Adrenal gland (tissue), 19 donors: ENCODE measurements at places on chromosomes 2 and 18. TPM values are rescaled to one million over a fixed set of nuclear protein-coding genes. Genes with fewer than 3 reads are reported as not detected.

CD302 gene
- 7.4 TPM for total RNA-seq

DNA sequence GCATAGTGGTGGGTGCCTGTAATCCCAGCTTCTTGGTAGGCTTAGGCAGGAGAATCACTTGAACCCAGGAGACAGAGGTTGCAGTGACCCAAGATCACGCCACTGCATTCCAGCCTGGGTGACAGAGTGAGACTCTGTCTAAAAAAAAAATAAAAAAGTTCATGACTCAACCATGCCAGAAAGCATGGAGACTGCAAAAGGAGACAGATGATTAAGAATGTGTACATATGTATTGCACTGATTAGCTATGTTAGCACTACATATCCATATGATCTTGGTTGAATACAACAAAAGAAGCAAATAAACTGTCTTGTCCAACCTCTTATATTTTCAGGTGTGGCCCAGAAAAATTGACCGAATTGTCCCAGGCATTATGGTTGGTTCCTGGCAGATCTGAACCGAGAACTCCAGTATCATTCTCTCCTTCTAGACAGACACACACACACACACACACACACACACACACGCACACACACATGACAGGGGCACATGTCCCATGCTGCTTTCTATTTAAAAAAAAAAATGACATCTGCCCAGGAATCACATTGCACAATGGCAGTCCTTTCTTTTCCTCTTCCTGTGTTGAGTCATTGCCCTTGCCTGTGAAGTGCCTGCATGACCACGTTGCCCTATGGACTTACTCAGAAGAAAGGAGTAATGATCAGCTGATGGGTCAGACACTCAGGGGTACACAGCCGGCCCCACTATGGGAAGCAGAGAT lies 65.6 kb downstream of the MYCN start:
- peak; percentile 49 for DNase-seq

RAB6C gene
- 0.14 TPM for total RNA-seq

DNA sequence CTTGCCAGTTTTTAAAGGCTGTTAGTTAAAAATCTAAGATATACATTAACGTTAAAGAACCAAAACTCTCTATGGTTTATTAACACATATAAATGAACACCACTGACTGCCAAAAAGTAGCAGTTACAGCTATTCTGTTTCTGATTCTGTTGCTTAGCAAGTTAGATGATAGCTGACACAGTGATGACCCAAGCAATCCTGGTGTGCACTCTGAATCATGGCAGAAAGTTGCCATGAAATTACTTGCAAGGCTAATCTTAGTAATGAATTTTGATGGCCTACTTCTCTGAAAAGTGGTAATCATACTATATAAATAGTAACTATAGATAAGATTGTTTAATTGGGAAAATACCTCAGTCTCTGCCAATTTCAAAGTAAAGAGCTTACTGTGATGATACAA lies 57.7 kb downstream of the ROCK2 start:
- no peak for DNase-seq

ATRAID gene
- 183 TPM for total RNA-seq

DNA sequence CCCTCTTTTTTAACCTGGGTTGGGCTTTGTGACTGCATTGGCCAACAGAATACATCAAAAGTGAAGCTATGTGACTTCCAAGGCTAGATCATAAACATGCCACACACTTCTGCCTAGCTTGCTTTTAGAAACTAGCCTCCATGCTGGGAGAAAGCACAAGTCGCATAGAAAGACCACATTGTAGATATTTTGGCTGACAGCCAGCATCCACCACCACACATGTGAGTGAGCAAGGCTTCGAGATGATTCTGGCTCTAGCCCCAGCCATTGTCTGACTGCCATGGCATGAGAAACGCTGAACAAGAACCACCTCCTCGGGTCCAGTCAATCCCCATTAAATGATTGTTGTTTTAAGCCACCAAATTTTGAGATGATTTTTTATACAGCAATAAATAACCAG lies 66.8 kb upstream of the STPG4 start:
- DNase-seq: no peak

GRCh38 chr18:58572181-58572580 lies 56.7 kb downstream of the ALPK2 start:
- no peak for DNase-seq

DNA sequence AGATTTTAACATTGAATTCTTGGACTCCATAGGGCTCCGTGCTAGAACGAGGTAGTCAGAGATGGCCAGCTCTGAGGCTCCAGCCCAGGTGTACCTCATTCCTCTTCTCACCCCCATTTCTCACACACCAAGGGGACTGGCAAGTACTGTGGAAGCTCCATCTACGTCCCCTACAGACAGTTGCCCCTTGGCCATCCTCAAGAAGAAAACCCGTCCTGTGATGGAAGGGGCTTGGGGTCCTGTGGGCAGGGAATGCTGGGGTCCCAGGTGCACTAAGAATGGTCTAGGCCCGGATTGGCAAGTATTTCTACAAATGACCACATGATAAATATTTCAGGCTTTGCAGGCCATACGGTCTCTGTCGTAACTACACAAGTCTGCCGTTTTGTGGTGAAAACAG lies 110.3 kb downstream of the PDCL3 start:
- no peak for DNase-seq

ADRA2B gene
- 3.1 TPM for total RNA-seq

- no peak for DNase-seq
These were observed 163.7 kb upstream of the WDSUB1 start for GRCh38 chr2:159450180-159450579.

- no peak for DNase-seq
These were observed 40.0 kb downstream of the GKN2 start for GRCh38 chr2:68912732-68913131.

DNA sequence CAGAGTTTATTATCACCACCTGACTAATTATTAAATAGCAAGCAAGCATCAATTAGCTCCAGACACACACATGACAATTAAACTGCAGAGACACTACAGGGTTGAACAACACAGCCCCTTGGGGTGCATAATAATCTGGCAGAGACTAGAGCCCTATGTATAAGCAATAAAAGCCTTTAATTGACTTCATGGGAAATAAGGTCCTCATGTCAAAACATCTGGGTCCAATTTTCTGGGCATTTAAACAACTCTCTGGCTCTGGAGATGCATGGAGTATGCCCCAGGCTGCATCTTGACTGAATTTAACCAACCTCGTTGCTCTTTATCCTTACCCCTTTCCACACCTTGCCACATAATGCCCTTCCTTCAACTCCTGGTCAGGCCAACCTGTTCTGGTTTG lies 270.7 kb upstream of the THUMPD2 start:
- no peak for DNase-seq
